Endothelial cell (in vitro differentiated cells): ENCODE measurements at places on chromosomes 1 and 21.

- no peak for DNase-seq
These were observed 14.7 kb upstream of the PINK1 start for GRCh38 chr1:20618550-20618949.

DNA sequence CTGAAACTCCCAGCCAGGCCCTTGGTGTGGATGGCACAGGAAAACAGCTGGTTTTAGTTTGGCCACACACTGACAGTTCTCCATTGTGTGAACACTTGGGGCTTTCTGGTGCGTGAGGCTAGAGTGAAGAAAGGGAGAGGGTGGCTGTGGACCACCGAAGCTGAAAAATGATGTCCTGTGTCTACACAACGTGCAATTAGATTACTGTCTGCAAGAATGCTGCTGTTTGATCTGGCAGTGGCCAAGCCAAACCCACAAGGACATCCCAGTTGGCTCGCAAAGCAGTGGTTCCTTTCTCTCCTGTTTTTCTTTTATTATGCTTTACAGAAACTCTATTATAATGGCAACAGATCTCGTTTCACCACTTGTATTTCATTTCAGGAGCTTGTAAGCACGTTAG is 58.9 kb downstream of the ERG start:
- DNase-seq: no peak

GRCh38 chr21:31489014-31489413 is 145.0 kb upstream of the TIAM1 start:
- no peak for DNase-seq

DNA sequence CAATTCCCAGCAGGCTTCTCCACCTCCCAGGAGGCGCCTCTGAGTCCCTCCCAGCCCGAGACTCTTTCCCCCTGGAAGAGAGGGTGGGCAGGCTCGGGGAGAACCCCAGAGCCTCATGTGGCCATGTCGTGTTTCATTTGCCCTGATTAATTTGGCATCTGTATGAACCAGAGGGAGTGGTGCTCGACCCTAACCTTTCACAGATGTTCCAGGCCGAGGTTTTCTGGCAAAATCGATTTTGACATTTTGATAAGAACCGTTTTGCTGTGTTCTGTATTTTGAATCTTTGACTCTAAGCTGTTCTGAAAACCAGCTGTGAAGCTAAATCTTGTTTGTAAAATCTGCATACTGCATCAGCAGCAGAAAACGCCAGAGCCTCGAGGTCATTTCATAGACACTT is 367.4 kb downstream of the CAMTA1 start:
- no peak for DNase-seq

GRCh38 chr1:55061000-55061705 is 21.8 kb downstream of the PCSK9 start:
- DNase-seq: no peak

GRCh38 chr21:35926003-35926740 is 134.2 kb downstream of the SETD4 start:
- no peak for DNase-seq
